ENCODE measurements at places on chromosomes 3 and 15. TPM values are rescaled to one million over a fixed set of nuclear protein-coding genes. Genes with fewer than 3 reads are reported as not detected.
A peak's percentile ranks its signal among the peaks of the same experiment; 100 is the strongest.

GRCh38 chr15:41860049-41860828 is 21.6 kb downstream of the PLA2G4B start:
- DNase-seq = peak; percentile 5

DNA sequence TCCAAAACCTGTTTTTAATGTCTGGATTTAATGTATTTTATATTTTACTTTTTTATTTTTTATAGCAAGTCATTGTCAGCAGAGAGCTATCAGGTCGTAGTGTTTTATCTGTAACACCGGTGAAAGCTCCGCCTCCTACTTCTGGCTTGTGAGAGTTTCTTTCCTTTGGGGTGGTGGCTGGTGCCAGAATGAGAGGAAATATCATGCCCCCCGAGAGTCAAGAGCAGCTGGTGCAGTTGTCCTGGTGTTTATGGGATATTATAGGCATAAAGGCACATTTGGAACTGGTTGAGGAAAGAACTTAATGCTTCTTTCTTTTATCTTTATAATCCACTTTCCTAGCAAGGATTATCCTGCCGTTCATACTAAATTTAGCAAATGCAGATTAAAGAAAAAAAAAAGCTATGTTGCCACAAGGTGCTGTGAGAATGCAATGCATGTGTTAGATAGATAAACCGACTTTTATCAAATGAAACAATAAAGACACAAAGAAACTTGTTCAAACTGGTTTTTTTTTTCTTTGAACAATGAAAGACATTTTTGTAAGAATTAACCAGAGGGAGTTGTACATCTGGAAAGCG is 260.1 kb upstream of the PLSCR5 start:
- no peak for DNase-seq

GRCh38 chr3:169404520-169404890 is 259.0 kb downstream of the MECOM start:
- no peak for DNase-seq

DNA sequence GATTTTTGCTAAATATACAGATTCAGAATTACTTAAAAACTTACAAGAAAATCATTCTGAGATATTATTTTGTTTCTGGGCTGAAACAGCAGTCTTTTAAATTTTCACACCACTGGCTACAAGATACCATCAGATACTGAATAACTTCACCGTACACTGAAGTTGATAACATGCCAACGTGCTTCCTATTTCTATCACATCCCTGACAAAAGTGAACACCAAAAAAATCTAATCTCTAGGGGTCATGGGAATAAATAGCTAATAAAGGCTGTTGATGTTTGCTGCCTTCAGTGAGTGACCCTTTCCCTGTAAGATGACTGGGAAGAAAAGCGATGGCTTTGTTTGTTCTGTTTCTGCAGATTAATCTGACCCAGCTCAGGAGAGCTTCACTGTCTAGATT is 120.5 kb downstream of the DUT start:
- no peak for DNase-seq

DNA sequence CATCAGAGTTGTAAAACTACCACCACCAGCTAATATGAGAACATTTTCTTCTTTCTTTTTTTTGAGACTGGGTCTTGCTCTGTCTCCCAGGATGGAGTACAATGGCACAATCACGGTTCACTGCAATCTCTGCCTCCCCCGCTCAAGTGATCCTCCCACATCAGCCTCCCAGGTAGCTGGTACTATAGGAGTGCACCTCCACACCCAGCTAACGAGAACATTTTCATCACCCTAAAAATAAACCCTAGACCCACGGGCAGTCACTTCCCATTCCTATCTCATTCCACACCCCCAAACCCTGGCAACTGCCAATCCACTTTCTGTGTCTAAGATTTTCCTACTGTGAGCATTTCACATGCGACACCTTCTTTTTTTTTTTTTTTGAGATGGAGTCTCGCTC is 130.9 kb downstream of the ATP10A start:
- DNase-seq = no peak

DNA sequence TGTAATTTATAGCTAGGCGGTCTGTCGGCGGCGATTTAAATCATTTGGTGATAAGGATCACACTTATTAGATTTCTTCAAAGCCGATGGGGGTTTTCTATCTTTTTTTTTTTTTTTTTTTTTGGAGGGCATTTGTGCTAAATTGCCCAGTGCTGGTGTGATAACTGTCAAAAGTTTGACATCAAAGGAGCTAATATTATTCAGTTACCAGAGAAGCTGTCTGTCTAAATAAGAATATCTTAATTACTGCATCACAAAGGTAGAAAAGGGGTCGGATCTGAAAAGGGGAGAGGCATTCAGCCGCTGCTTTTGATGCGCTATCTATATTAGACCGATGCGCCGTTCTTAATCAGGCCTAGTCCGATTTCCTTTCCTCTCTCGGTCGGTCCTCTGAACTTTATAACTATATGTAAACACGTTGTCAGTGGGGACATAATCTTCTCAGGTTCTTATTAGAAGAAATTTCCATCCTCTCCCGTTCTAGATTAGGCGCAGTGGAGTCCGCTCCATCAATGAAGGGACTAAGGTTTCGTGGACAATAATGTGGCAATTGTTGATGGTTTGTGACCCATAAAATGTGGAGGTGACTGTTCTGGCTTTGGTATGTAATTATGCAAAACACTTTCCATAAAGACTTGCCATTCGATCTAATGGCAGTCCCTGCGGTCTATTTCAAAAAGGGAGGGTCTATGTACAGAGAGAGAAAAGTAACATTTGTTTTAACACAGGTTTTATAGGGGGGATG is 31.7 kb downstream of the NR2F2 start:
- DNase-seq = peak; percentile 12

GRCh38 chr3:115681736-115682135 is 58.4 kb downstream of the GAP43 start:
- no peak for DNase-seq

DNA sequence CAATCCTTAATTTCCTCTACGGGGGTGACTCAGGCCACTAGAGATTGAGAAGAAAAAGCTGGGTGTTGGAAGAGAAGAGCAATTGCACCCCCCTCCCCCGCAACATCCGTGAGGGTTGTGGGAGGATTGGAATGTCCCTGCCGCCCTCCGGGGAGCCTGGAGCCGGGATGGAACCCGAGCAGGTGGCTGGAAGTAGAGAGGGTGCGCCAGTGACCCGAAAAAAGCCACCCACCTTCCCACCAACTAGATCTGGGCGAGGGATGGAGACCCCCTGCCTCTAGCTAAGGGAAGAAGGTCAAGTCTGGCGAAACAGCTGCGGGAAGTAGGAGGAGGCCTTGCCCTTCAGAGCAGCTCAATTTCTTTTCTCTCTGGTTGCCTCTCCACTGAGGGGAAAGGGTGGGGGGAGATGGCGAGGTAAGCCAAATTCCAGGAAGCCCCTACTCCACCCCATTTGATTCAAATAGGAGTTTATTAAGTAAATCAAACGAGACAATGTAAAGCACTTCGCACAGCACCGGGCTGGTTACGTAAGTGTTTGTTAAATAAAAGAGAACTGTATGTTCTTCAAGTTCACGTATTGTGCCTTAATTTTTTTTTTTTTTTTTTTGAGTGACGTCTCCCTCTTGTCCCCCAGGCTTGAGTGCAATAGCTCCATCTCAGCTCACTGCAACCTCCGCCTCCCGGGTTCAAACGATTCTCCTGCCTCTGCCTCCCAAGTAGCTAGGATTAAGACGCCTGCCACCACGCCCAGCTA is 1.1 kb upstream of the WWTR1 start:
- DNase-seq = peak; percentile 26

DNA sequence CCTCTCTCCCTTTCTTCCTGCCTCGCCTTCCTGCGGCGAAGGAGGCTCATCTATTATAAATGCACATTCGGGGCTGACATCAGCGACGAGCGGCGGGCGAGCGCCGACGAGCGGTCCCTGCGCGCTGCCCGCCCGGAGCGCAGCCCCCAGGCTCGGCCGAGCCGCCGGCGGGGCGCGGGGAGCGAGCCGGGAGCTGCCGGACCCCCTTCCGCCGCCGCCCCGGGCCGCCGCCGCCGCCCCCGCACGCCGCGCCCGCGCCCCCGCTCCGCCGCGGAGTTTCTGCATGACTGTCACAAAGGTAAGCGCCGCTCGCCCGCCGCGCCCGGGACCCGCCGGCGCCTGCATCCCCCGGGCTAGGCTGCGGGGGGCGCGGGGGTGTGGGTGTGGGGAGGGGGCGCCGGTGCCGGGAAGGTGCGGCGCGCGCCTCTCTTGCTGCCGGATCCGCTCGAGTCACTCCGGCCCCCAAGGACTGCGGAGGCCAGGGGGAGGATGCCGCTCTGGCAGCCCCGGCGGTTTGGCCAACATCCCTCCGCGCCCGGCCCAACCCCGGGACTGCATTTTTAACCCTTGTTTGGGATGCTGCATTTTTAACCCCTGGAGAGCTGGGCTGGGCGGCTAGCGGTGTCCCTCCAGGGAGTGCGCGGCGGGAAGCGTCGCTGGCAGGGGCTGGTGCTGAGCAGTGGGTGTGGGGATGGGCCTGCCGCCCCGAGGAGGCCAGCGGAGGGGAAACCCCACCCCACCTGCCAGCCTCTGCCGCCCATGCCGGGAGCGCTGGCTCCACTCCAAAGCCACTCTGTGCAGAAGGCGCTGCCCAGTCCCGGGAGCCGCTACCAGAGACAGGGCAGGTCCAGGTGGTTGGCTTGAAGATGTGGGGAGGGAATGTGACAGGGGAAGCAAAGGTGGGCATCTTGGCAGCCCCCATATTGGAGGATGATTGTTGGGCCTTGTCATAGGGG is at the start of gene CORO2B:
Gene CORO2B, plus strand, starts transcription at position 14 of the 956 bp plus-strand sequence. Its CDS starts 270 bp downstream, at position 284.
- DNase-seq = no peak

DNA sequence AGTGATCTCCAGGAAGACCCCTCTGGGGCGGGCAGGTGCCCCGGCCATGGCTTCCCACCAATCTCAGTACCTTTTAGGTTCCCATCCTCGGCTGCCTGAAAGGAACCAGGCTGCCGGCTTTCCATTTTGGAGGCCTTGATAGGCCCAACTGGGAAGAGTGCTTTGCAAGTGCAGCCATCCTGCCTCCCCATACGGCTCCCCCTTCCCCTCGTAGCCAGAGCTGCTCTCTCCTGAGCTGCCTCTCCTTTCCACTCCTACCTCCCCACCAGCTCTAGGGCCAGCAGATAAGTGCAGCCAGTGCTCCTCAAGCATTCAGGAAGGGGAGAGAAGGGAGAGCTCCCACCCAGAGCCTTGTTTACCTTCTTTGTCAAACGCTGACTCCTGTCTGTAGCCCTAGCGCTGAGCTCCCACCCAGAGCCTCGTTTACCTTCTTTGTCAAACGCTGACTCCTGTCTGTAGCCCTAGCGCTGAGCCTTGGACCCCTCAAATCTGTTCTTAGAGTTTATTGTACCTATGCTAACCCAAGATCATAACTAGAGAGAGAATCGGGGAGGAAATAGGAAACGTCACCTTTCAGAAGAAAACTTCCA is 133.0 kb downstream of the LRRK1 start:
- no peak for DNase-seq

- no peak for DNase-seq
These were observed 6.9 kb downstream of the APH1B start for GRCh38 chr15:63284335-63284734.

- DNase-seq = peak; percentile 2
These were observed 193.6 kb downstream of the EPHA3 start for GRCh38 chr3:89300981-89301380.

DNA sequence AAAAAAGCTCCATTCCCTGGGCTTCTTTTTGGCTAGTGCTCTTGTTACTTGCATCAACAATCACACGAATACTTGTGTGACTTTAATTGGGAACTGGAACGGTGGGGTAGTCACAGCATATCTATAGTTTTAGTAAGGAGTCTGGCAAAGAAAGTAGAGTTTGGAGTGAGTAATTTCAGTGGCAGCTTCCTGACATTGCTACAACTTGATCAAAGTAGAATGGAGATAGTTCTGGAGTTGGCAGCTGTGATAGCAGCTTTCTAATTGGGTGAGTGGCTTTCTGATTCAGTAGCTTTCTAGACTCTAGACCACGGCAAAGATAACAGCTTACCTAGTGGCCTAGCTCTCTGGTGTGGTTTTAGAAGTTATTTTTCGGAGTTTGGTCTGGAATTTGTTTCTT is 475.0 kb downstream of the TUSC7 start:
- DNase-seq = no peak

GRCh38 chr3:45631486-45631885 is 36.9 kb downstream of the LIMD1 start:
- no peak for DNase-seq

- no peak for DNase-seq
These were observed 190.6 kb upstream of the TMCO5A start for GRCh38 chr15:37743826-37744225.

DNA sequence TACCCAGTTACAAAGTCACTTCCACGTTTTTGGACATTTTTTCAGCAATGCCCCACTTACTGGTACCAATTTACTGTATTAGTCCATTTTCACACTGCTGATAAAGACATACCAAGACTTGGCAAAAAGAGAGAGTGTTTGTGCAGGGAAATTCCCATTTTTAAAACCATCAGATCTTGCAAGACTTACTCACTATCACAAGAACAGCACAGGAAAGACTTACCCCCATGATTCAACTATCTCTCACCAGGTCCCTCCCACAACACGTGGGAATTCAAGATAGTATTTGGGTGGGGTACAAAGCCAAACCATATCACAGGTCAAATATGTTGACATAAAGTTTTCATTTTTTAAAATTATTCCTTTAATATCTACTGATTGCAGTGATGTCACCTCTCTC is 16.2 kb upstream of the ABI3BP start:
- DNase-seq = no peak

- DNase-seq = peak; percentile 23
These were observed 759 bp upstream of the TTBK2 start for GRCh38 chr15:42921342-42921731.

DNA sequence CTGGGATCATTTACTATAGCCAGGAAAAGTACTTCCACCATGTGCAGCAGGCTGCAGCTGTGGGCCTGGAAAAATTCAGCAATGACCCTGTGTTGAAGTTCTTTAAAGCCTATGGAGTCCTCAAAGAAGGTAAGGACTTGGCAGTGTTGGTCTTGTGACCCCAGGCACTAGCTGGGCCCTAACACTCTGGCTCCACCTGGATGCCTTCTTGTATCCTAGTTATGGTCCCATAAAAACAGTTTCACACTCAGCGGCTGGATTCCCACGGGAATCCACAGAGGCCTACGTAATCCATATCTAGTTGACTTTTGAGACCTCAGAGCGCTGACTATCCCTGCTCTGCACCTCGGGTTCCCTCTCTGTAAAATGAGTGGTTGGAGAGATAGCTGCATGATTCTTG is 1.6 kb downstream of the TTC21A start:
- DNase-seq = no peak

DNA sequence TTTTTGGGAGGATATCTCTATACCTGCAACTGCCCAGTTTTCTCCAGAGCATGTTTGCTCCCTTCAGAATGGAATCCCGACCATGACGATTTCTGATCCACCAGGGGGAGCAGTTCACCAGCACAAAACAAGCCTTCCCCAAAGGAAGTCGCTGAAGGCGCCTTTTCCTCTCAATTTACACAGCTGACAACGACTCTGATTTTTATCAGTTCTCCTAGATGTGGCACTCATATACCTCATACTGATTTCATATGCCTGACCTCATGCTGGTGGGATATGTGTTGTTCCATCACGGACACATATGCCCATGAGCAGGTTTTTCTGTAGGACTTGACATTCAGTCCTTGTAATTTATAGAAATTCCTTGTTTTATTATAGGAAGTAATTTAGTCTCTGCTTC is 1028.2 kb downstream of the MCTP2 start:
- peak; percentile 87 for DNase-seq

Gene DAZL
- not detected for total RNA-seq

Gene SCAANT1
- total RNA-seq = not detected

Gene SAXO2
- total RNA-seq = 1.6 TPM

Gene GPR62
- total RNA-seq = under 0.01 TPM

Gene MESP2
- total RNA-seq = 0.32 TPM

Gene MANF
- 88.6 TPM for total RNA-seq

Gene SRP14
- total RNA-seq = 96.6 TPM

Gene PHLDB2
- 82.1 TPM for total RNA-seq

Data from fibroblast of villous mesenchyme (primary cell).